ENCODE measurements at places on chromosomes 16 and 17.

DNA sequence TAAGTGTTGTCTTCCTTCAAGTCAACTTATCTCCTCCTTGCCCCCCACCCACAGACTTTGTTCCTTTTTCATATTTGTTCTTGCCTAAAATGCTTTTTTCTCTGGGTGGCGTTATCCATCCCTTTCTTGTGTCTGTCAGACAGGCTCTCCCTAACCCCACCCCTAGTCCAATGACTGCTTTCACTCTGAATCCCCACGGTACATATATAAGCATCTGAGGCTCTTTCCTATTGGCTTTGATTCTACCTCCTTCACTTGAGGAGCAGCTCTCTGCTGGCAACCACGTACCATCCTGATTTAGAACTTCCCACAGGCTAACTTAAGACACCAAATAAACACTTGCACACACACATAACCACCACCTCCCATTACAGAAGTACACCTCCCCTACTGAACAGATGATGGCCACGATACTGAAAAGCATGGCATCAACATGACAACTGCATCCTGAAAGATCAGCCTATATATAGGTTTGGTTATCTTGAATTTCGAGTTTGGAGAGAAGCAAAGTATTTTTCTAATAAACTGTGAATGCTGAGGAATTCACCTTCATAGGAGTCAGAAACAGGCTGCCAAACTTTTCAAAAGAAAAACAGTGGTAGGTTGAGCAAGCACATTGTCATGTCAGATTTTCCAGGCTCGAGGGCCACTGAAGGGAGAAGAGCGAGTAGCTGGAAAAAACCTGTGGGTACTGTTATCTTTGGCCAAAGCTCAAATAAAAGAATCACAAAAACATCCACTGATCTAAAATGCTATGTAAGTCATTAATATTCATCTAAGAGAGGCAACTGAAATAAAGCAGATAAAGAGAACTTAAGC lies 24.3 kb downstream of the STAT3 start:
- no peak for DNase-seq

GRCh38 chr16:88815901-88816589 lies 4.3 kb upstream of the APRT start:
- DNase-seq = peak; percentile 64

GRCh38 chr17:38908676-38909181 lies 16.7 kb upstream of the LASP1NB start:
- DNase-seq = no peak

GRCh38 chr17:77441940-77442339 lies 301.2 kb downstream of the SEC14L1 start:
- no peak for DNase-seq

GRCh38 chr16:52436339-52437276 lies 110.3 kb downstream of the TOX3 start:
- no peak for DNase-seq

- DNase-seq = peak; percentile 71
Observed at GRCh38 chr17:8192070-8192815, 2.3 kb upstream of the BORCS6 start.

GRCh38 chr17:33531311-33531710 lies 238.2 kb upstream of the ASIC2 start:
- no peak for DNase-seq

DNA sequence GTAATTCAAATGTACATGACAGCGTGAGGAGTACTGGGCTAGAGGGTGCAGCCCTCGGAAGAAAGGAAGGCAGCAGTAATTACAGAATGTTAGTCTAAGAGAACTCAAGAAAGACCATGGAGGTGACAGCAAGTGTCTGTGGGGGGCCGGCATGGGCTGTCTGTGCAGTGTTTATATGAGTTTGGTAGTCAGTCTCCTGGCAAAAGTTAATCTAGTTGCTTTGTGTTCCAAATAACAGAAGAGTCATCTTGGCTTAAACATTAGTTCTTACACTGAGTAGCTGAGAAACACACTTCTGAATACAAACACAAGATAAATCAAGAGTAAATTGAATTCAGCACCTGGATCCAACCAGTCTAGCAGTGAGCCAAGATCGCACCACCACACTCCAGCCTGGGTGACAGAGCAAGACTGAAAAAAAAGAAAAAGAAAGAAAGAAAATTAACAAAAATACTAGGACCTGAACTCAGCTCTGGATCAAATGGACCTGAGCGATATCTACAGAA lies 189.3 kb upstream of the COX10 start:
- DNase-seq = no peak

GRCh38 chr17:35795007-35795870 lies at the start of gene MMP28:
MMP28 (minus strand) TSS chr17:35795641; CDS start chr17:35795377, 264 bp downstream.
- DNase-seq = peak; percentile 46

GRCh38 chr17:82613283-82614094 lies 34.8 kb downstream of the WDR45B start:
- no peak for DNase-seq

DNA sequence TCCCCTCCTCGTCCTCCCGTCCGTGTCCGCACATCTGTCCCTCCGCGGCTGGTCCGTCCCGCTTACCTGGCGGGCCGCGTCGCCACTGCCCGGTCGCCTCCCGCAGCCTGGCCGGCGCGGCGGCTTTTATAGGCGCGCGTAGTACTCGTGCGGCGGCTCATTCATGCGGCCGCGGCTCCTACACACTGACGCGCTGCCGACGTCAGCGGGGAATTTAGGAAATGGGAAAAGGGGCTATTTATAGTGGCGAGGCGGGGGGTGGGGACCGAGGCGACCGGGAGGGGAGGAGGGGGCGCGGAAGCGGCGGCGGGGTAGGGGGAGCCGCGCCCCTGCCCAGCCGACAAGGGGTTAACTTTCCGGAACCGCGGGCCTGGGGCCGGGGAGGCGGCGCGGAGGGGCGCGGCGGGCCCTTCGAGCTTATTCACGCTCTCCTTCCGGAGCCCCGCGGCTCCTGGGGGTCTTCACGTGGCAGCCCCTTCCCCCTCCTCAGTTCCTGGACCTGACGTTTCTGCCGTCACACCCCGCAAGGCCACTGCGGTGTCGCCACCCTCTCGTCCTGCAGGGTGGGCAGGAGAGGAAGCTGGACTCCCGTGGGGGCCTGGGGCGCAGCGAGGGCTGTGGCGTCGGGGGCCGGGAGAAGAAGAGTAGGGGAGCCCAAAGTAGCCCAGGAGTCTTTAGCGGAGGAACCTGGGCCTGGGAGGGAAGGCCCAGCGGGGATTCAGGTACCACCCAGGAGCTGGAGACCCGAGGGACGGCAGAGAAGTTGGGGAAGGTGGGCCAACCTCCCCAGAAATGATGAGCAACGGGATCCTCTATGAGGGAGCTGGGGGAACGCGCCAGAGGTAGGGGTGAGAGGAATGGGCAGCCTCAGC lies 3.6 kb upstream of the HIC1 start:
- no peak for DNase-seq

DNA sequence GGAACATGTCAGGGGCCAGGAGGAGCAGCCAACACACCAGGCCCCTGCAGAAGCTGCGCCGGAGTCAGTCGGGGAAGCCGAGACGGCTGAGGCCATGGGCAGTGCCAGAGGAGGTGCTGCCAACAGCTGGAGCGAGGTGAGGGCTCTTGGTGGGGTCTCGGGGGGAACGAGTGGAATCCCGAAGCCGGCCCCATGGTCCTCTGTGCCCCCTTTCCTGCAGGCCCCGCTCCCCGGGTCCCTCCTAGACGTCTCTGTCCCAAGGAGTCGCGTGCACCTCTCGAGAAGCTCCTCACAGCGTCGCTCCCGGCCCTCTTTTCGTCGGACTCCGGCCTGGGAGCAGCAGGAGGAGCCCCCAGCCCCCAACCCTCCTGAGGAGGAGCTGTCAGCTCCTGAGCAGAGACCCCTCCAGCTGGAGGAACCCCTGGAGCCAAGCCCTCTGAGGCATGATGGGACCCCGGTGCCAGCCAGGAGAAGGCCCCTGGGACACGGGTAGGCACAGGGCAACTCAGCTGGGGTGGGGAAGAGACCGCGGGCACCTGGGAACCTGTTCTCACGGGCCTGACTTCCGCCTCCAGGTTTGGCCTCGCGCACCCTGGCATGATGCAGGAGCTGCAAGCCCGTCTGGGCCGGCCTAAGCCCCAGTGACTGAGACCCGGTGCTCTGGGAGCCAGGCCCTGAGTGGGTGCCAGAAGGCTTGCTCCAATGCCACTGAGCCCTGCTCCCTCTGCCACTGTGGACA lies 3.6 kb downstream of the APOBR start:
- DNase-seq = peak; percentile 10

DNA sequence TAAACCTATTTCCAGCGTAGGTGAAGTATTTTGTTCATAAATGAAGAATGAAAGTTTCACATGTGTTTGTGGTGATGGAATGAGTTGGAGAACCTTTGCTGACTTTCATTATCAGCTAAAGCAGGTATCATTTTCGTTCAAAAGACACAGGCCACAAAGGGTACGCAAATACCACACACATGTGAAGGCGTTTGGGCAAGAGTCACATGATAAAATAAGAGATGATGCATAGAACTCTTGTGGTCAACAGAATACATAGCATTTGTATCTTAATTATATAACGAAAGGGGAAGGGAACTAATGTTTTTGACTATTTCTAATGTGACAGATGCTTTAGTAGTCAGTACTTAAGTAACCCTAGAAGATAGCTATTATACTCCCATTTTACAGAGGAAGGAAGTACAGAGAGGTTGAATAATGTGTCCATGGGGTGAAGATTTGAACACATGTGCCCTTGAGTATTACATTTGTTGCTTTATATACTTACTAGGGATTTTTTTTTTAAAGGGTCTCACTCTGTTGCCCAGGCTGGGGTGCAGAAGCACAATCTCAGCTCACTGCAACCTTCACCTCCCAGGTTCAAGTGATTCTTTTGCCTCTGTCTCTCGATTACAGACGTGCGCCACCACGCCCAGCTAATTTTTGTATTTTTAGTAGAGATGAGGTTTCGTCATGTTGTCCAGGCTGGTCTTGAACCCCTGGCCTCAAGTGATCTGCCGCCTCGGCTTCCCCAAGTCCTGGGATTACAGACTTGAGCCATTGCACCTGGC lies 4.8 kb downstream of the RPA1 start:
- DNase-seq = peak; percentile 81

GRCh38 chr16:58509256-58510096 lies 5.8 kb upstream of the SETD6 start:
- DNase-seq = no peak

GRCh38 chr17:48755356-48755755 lies 26.8 kb upstream of the HOXB13 start:
- DNase-seq = no peak

DNA sequence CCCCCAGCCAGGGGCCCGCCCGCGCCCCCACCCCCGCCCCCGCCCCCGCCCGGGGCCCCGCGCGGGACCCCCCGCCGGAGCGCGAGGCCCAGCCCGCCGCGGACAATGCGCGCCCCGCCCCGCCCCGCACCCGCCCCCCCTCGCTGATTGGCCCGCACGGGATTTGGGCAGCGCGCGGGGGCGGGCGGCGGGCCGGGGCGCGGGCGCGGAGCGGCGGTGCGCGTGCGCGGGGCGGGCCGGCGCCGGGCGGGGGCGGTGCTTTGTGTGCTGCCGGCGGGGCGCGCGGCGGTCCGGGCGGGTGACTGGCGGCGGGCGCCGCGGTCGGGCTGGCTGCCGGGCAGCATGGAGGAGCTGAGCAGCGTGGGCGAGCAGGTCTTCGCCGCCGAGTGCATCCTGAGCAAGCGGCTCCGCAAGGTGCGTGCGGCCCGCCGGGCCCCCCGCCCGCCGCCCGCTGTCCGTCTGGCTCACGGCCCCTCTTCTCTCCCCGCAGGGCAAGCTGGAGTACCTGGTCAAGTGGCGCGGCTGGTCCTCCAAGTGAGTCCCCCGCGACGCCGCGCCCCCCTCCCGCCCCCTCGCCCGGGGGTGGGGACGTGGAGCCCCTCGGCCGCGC lies at the start of gene CBX2:
Gene CBX2 (plus strand): TSS at position 255 of the 610 bp plus-strand sequence. CDS start 88 bp downstream, at position 343.
- peak; percentile 96 for DNase-seq

DNA sequence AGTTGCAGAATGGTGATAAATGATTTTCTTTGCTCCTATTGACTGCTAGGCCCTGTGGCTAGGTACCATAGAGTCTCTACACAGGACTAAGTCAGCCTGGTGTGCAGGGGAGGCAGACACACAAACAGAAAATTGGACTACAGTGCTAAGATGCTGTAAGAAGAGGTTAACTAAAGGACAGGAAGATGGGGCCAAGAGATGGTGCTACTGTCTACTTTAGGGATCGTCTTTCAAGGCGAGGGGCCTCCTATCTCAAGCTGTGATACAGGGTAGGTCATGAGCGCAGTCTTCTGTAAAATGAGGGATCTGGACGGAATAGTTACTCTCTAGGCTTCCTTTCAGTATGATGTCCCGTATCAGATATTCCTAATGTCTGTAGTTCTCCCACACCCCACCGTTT lies 817 bp downstream of the NME1 start:
- DNase-seq = no peak

DNA sequence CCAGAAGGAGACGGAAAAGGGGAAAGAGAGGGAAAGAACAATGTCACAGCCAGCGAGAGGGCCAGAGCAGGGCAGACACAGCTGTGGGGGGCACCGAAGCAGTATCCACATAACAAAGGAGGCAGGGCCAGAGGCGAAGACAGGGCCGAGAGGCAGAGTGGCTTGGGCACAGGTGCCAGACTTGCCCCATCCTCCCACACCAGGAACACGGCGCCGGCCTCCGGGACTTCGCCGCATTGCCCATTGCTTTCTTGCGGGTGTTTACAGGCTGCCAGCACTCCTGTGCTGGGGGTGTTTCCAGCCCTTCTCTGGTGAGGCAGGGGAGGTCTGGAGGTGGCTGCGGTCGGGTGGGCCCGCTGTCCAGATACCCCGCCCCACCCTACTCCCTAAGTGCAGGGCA lies 78.0 kb downstream of the ENGASE start:
- no peak for DNase-seq

GRCh38 chr17:30517786-30518185 lies 40.6 kb downstream of the GOSR1 start:
- DNase-seq = no peak

- no peak for DNase-seq
Observed at GRCh38 chr17:9115214-9116191, 94.2 kb downstream of the NTN1 start.

- peak; percentile 50 for DNase-seq
Observed at GRCh38 chr17:82097184-82097918, 685 bp downstream of the FASN start.

Data from GM10248 (cell line).